Activated T-helper 9 cell treated with anti-CD3 and anti-CD28 coated beads, Interleukin-2, amount 50 U/mL, for 16 hours (primary cell): ENCODE measurements at places on chromosomes 3 and 15.

GRCh38 chr3:183446838-183447205 is 18.4 kb upstream of the MCF2L2 start:
- no peak for DNase-seq

DNA sequence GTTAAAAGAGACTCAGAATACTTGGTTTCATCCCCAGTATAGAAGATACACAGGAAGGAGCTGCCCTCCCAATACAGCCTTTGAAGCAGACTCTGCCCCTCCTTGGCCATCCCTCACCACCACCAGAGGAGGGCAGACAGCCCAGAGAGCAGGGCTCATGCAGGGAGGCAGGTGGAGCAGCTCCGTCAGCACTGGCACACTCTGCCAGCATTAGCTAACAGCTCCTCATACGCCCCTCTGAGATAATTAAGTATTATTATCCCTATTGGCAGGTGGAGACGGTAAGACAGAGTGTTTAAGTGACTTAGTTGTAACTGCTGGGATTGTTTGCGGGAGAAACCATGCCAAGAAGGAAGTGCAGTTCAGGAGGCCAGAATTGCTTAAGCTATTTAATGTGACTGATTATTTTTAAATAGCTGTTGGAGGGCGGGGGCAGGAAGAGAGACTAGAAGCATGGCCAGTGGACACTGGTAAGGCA is 434.0 kb downstream of the EPHB1 start:
- DNase-seq, result no peak

GRCh38 chr3:64813326-64813725 is 125.5 kb upstream of the ADAMTS9 start:
- no peak for DNase-seq

GRCh38 chr3:141525814-141526213 is 39.0 kb downstream of the RASA2 start:
- DNase-seq, result no peak

- no peak for DNase-seq
Measured at GRCh38 chr15:92429378-92430068, 35.8 kb downstream of the ST8SIA2 start.

DNA sequence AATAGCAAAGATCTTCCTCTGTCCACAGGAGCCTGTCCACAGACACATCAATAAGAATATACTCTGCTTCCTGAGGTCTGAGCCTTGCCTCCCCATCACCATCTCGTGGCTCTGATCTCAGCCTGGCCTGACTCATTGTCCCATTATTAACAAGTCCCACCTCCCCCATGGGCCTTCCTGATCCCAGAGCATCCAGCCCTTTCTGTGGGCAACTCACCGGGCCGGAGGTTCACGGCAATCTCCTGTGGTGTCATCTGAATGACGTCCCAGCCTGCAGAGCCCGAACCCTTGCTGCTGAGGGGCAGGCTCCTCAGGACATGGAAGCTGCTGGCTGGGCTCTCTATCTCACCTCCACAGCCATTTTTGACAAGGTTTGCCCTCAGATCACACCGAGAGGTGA is 28.1 kb downstream of the ITGB5 start:
- DNase-seq, result no peak

DNA sequence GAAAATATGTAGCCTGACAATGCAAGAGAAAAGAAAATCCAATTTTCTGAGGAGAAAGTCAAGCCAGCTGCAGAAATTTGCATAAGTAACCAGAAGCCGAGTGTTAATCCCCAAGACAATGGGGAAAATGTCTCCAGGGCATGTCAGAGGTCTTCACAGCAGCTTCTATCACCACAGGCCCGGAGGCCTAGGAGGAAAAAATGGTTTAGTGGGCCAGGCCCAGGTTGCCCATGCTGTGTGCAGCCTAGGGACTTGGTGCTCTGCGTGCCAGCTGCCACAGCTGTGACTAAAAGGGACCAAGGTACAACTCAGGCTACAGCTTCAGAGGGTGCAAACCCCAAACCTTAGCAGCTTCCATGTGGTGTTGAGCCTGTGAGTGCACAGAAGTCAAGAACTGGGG is 201.2 kb upstream of the SOX2 start:
- DNase-seq, result no peak
